DMS153 (cell line): ENCODE measurements at places on chromosomes 6 and 20.
A peak's percentile ranks its signal among the peaks of the same experiment; 100 is the strongest.

DNA sequence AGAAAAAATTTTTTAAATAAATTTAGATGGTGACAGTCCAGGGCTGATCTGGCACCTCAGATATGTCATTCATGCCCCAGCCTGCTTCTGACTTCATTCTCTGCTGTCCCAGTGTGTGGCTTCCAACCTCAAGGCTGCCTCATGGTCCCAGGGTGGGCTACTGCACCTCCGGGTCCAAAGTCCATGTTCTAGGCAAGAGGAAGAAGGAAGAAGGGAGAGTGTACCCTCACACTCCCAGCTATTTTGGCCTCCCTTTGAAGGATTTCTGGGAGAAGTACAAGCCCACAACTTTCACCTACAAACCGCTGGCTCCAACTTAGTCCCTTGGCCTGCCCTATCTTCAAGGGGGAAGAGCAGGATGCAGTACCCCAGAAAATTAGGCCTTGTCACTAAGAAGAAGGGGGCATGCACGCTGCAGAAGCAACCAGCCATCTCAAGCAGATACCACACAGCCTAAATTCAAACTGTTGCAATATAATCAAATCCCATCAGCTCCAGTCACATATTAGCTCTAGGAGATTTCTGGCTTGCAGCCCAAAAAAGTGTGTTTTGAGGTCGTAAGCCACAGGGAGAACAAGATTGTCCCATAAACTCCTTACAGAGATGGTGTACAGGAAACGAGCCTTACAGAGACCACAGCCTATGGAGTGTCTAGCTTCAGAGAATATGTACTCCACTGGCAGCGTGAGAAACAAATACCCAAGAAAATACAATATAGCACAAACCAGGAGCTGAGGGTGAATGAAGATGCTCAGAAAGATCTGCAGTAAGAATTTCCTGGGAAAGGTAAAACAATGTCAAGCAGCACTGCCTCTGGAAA, 906 bp upstream of the BTN3A2 start:
- DNase-seq: no peak

DNA sequence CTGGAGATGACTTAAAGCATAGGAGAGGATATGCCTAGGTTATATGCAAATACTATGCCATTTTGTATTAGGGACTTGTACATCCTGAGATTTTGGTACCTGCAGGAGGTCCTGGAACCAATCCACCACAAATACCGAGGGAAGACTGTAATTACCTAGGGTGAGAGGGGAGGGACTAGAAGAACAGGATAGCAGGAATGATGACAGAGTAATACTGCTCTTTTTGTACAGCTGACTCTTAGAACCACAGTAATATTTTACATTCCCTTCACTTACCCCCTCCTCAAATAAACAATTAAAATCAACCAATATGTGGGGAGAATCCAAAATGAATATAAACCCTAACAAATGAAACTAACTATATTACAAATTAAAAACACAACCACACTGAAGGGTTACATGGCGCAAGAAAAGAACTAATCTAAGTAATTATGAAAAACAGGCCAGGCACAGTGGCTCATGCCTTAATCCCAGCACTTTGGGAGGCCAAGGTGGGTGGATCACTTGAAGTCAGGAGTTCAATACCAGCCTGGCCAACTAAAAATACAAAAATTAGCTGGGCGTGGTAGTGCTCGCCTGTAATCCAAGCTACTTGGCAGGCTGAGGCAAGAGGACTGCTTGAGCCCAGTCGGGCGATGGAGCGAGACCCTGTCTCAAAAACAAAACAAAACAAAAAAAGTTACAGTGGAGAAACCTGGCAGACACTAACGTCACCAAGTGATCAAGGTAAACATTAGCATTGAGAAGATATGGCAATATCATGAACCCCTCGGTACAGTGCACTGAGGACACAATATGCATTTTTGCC, 37.1 kb downstream of the MAP1LC3A start:
- DNase-seq: no peak

GRCh38 chr6:157233686-157234085, 89.6 kb downstream of the TMEM242 start:
- DNase-seq: no peak

DNA sequence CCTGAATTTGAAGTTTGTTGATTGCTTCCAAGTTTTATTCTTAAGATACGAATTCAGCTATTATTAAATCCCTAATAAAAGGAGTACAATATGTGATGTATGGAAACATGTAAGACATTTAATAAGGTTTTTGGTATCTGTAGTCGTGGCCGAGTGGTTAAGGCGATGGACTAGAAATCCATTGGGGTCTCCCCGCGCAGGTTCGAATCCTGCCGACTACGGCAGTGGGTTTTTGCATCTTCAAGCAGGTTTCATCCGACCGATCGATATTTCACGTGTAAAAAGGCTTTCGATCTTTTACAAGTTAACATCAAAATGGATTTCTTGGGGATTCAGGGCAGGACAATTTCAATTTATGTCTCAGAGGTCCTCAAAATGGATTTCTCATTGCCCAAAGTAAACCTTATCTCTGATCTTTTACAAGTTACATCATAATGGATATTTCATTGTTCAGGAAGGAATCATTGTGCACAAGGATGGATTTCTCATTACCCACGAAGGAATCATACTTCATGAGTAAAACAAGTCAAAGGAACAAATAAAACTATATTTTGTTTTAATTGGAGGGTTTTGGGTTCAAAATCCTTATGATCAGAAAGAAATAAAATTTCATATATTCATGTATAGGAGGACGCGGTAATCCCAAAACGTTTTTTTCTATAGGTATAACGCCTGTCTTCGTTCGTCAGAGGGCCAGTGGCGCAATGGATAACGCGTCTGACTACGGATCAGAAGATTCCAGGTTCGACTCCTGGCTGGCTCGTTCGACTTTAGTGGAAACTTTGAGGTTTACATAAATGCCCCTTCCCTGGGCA, 37.3 kb upstream of the BTN3A2 start:
- no peak for DNase-seq

GRCh38 chr6:106579281-106579680, 50.0 kb downstream of the RTN4IP1 start:
- no peak for DNase-seq

DNA sequence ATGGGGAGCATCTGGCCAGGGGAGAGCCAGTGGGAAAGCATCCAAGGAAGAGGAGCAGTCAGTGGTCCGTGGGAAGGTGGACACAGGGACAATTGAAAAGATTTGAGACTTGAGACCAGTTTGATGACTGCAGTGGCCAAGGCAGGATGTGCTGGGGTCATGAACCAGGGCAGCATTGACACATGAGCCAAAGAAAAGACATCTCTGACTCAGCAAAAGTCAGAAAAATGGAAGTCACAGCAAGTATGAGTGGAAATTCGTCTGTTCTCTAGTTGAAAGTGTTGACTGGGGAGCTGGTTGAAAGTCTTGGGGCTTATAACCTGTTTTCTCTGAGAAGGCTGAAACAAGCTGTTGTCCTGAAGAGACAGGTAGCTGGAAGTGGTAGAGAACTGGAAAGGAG, 31.3 kb downstream of the RAB22A start:
- no peak for DNase-seq

GRCh38 chr6:6575143-6575542, 13.4 kb upstream of the LY86 start:
- DNase-seq: no peak

DNA sequence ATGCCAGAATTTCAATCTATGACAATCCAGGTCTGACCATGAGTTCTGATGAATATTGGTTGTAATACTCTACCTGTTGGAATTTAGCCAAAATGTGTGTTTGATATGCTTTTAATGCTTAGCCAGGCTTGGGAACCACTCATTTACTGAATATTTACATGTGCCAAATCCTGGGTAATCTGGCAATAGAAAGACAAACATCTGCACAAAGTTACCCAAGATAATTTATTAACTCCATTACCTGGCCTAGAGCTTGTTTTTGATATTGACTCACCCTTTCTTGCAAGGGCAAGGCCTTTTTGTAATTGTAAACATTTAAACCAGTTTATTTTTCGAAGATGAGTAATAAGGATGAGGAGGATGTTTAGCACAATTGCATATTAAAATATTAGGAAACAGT, 13.5 kb upstream of the CD2AP start:
- DNase-seq: no peak

GRCh38 chr6:111813677-111814310, 59.5 kb downstream of the FYN start:
- DNase-seq: no peak

DNA sequence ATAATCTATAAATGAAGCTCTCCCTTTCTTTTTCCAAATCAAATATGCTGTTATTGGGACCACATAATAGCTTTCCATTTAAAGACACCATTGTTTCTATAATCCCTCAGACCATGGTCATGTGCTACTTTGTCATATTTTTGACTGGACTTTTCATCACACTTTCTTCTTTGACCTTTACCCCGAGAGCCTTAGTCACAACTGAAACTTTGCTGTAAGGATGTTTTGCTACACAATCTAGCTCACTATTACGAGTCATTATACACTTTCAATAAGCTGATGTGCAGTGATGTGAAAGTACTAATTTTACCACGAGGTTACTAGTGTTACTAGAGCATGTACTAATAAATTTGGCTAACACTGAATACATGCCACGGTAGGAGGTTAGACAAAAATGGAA, 367.2 kb upstream of the RUNX2 start:
- no peak for DNase-seq

- peak; percentile 84 for DNase-seq
Observed at GRCh38 chr20:17856024-17856564, 112.5 kb downstream of the SNX5 start.

- DNase-seq: peak; percentile 31
Observed at GRCh38 chr20:50992733-50993457, 30.0 kb downstream of the KCNG1 start.
